SW 1271 (cell line): ENCODE measurements at places on chromosomes 5 and 9.

- DNase-seq = no peak
These were observed 121.5 kb upstream of the PCA3 start for GRCh38 chr9:76642701-76643209.

DNA sequence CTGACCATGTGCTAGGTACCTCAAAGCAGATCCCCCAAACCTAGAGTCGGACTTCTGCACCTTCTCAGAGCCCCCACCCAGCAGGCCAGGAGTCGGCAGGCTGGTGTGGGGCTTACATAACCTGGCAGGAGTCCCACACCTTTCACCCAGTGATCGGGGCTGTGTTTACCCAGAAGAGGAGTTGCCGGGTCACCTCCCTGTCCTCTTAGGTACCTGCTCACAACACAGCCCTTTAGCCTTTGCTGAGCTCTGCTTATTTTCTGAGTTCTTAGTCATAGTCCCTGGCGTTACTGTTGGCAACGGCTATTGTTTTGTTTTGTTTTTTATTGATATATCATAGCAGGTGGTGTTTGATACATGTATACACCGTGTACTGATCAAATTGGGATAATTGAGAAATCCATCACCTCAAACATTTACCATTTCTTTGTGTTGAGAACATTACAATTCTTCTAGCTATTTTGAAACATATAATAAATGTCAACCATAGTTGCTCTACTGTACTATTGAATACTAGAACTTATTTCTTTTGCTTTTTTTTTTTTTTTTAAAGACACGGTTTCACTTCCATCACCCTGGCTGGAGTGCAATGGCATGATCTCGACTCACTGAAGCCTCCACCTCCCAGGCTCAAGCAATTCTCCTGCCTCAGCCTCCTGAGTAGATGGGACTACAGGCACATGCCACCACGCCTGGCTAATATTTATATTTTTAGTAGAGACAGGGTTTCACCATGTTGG lies 10.4 kb upstream of the EEIG1 start:
- no peak for DNase-seq

DNA sequence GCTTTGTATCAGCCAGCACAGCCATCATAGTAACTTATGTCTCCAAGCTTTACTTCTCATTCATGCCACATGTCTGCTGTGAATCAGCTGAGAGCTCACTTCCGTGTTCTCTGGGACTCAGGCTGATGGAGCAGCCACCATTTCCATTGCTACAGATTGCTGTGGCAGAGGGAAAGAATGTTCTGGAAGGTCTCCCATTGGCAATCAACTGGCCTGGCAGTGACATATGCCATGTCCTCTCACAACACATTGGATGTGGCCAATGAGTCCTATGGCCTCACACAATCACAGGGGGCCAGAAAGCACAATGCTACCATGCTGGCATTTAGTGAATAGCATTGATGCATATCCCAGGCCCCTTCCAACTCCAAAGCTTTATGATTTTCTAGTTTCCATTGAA lies 44.1 kb downstream of the KIF4B start:
- no peak for DNase-seq

DNA sequence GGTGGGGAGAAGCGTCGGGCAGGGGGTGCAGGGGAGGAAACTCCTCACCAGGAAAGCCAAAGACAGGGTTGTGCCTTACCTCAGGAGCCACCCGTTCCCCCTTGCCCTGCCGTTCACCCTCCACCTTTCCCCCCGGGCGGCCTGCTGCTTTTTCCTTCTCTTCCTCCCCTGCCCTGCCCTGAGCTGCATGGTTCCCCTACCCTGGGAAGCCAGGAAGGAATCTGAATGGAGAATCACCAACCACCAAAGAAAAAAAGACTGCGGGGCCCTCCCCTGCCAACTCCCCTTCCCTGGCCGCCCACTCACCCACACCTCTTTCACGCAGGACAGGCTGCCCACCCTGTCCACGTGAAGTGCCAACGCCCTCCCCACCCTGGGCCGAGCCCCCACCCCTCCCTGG lies 820 bp upstream of the NFX1 start:
- no peak for DNase-seq

GRCh38 chr9:37172557-37172956 lies 52.2 kb downstream of the ZCCHC7 start:
- no peak for DNase-seq

GRCh38 chr9:19787672-19788071 lies 1.2 kb downstream of the SLC24A2 start:
- no peak for DNase-seq
